ENCODE measurements at places on chromosomes 7 and 10.
A peak's percentile ranks its signal among the peaks of the same experiment; 100 is the strongest.

GRCh38 chr7:71165708-71166107, 33.8 kb downstream of the GALNT17 start:
- DNase-seq = no peak

GRCh38 chr10:110867807-110868465, 3.8 kb upstream of the PDCD4 start:
- no peak for DNase-seq

DNA sequence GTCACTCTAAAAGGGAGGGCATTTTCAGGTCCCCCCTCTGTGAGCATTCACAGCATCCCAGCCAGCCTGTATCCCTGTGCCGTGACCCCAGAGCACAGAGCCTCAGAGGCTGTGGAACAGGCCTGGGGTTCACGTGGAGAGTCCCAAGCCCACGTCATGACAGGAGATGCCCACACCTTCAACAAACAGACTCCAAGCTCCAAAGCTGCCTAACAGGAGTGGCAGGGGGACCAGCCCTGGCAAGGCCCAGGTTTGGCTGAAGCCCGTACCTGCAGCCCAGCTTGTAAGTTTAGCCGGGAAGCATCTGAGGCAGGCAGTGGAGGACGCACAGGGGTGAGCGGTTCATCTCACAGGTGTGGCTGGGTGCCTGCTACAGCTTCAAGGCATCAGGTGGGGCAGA, 33.5 kb downstream of the LHPP start:
- DNase-seq = no peak

DNA sequence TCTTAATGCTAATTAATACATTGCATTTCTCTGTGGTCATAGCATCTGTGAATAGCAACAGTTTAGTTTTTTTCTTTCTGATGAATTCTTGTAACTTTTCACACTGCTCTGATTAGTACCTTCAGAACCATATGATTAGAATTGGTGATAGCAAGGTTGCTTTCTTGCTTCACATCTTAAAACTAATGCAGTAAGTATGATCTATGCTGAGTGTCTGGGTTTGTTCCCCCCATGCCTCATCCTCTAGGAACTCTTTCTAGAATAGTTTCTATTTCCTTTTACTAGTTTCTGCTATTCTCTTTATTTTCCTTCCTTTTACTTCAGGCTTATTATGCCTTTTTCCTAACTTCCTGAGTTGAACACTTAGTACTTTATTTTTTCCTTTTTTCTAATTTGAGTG, 32.4 kb downstream of the TES start:
- no peak for DNase-seq

DNA sequence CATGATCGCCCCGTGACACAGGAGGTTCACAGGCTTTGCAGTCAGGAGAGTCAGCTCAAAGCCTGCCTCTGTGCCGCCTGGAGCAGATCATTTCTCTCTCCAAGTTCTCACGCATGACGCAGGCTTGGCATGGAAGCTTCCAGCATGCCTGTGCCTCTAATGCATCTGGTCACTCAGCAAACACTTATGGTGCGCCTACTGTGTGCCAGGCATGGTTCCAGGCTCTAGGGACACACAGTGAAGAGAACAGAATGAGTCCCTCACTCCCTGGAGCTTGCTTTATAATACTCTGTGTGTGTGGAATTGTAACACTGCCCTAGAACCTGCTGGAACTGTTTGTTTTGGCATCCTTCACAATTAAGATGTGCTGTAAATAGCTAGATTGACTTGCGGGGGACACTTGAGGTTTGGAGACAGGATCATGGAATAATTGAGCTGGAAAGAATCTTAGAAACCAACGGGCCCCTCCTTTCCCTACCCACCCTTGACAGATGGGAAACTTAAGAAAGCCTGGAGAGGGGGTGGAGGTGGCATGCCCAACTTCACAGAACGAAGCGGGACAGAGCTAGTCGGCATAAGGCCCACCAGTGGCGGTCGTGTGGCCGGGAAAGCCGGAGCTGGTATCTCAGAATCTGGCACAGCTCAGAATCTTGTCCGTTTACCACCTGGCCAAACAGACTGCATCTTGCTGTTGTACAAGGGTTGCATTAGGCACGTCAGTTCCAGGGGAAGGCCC, 4.6 kb upstream of the MYH16 start:
- DNase-seq = peak; percentile 59

GRCh38 chr7:67635271-67635670, 638.6 kb downstream of the TYW1 start:
- no peak for DNase-seq

DNA sequence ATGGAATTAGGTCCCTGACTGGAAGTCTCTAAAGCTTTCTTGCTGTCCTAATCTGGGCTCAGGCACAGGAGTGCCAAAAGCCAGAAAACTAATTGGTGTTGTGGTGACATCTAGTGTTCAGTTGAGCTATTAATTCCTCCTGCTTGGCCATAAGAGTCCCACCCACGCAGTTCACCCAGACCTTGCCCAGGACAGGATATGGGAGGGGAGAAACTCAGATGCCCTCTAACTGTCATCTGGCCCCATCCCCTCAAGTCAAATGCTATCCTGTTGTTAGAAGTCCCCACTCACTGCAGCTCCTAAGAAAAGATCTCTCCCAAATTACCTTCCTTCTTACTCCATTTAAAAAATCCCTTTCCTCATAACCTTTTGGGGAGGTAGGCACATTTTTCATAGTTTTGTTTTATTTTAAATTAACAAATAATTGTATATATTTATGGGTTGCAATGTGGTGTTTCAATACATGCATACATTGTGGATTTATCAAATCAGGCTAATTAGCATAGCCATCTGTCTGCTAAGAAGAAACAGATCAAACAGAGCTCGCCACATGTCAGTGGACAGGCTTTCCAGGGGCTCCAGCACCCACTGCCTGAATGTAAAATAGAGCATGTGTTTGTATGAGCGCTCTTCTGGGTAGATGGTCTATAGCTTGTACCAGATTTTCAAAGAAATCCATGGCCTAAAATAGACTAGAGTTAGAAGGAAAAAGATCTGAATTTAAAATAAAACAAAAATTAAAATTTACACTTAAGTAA, 84.0 kb downstream of the GSAP start:
- DNase-seq = peak; percentile 35

DNA sequence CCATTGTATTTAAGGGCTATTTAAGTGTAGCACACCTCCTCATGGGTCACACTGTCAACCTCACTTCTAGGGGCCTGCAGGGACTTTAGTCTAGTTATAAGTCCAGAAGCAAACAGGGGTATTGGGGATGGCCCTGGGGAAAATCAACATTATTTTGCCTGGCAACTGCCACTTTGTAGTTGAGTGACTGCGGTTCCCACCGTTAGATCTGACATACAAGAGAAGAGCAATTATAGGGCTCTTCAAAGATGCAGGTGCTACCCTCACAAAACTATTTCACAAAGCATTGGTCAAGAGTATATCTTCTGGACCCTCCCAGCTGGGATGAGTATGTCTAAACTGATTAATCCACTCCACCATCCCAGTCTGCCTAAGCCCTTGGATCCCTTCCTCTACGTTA, 133.0 kb upstream of the PCBD1 start:
- no peak for DNase-seq

DNA sequence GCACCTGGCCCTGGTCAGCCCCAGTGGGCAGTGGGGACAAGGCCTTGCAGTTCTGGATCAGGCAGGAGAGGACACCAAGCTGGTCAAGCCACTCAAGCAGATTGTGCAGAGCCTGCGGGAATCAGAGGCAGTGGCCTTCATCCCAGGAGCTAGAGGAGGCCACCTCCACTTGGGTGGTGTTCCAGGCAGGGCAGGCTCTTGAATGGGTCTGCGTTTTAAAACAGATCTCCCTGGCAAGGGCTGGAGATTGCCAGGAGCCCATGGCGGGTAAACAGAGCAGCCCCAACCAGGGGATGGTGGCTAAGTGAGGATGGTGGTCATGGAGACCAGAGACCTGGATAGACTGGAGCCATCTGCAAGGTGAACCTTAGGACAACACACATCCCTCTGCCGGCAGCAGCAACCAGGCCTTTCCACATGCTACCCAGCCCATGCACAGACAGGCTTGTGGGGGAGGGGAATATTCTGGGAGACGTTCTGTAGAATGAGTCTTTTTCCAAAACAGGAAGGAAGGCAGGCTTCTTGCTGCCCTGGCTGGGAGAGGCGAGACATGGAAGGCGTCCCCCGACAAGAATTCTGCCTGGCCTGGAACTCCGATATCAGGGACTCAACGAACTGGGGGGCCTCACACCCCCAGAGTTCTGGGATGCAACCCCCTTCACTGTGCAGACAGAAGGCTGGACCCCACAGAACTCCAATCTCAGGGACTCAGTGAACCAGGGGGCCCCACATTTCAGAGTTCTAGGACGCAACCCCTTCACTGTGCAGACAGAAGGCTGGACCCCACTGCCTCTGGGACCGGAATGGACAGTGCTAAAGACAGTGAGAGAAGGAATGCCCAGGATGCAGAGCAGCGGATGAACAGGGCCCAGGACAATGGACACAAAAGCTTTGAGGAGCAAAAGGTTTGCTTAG, 264.8 kb downstream of the PTPRN2 start:
- DNase-seq = no peak

DNA sequence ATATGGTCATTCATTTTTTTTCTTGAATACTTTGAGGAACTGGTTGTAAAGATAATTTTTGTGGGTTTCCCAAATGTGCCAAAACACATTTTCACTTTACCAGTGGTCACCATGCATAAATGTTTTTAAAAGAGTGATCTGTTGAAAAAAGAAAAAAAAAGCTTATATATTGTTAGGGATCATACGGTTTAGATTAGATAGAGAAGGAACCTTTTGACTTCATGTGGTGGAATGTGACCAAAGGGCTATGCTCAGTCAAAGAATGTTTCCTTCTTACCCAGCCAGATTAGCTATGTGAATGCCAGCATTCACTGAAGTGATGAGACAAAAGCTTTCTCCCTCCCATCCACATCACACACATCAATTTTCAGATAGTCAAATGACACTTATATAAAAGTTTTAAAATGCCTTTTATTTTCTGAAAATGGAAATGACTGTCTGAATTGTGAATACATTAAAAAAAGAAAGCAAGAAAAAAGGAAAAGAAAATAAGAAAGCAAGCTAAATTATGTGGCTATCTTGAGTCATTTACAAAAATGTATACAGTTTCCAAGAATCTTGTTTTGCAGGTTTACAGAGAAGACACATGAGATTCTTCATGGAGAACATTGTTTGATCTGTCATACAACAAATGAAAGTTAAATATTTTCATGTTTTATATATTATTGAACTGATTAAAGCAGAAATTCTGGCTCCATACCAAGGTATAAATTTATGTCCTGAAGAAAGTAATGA, 8.6 kb upstream of the CPED1 start:
- no peak for DNase-seq

- no peak for DNase-seq
Observed at GRCh38 chr10:122974543-122975064, 5.6 kb upstream of the PSTK start.

- no peak for DNase-seq
Observed at GRCh38 chr10:103758294-103758681, 97.1 kb downstream of the SH3PXD2A start.

DNA sequence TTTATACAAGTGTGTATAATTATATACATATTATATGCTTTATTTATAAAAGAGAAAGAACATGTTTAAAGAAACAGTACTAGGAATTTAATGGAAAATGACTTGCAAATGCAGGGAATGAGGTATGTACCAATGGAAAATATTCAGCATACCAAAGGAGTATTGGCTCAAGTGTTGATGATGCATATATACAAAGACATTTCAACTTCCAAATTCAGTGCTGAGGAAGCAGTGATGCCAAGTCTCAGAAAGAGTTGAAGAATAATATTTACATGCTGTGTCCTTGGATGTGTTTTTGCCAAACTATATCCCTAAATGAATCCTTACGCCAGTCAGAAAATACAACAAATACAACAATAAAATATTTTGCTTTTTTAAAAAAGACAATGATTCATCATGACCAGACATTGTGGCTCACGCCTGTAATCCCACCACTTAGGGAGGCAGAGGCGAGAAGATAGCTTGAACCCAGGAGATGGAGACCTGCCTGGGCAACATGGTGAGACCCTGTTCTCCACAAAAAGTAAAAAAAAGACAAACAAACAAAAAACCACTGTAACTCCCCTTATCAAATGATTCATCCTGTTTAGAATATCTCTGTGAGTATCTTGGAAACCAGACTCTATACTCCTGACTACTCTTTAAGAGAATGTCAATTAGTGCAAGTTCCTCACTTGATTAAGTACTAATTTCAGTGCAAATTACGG, 157.2 kb downstream of the CHRM2 start:
- DNase-seq = no peak

DNA sequence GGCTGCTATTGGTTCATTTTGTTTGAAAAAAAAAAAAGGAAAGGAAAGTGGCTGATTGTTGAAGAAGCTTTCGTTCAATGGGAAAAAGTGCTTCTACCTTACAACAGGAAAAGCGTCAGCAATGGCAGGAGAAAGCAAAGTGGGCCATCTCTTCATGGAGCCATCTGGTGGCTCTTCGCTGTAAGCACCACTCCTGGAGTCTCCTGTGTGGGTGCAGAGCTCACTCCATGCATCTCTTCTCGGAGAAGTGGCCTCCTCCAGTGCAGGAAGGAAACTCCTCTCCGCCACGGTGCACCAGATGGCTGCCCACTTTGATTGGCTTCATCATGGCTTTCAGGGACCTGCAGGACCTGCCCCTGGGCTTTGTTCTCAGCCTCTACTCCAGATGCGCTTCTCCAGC, 250.9 kb downstream of the PTEN start:
- DNase-seq = peak; percentile 27

- no peak for DNase-seq
Observed at GRCh38 chr7:23687011-23687410, 7.0 kb downstream of the FAM221A start.

GRCh38 chr10:104895981-104896380, 254.9 kb downstream of the SORCS3 start:
- DNase-seq = peak; percentile 28

- peak; percentile 16 for DNase-seq
Observed at GRCh38 chr7:94698275-94698674, 42.3 kb upstream of the SGCE start.

DNA sequence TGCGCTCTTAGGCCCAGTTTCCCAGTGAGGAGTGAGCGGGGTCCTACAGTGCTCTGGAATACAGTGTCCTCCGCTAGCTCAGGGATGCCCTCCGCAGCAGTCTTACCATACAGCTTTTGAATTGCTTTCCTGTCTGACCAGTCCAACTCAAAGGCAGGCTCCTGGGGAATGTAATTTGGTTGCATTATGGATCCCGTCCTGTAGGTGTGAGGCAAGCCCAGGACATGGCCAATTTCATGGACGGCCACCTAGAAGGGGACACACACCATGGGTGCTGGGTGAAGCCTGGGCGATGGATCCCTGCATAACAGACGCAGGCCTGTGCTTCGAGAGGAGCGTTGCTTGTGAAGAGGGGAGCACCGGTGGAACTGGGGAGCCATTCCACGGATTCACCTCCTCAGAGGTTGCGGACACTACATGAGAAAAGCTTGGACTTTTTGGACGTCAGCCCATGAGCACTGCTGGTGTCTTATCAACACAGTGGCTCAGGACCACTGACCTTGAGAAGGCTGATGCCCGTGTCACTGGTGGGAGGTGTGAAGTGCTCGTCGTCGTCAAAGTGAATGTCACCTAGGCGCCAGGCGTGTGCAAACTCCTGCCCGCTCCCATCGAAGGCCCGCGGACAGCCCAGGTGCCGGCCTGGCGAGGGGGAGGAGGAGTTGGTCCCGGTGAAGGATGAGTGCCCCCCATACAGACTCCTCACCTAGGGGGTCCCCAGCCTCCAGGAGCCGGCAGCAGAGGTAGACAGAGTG, 3.3 kb downstream of the MMP21 start:
- DNase-seq = no peak

All from NCI-H446 treated with DMSO at 0.1 percent for 48 hours (cell line).